COR-L47 (cell line): ENCODE measurements at places on chromosomes 7 and 10.

GRCh38 chr7:41319581-41319980 lies 383.3 kb downstream of the INHBA start:
- DNase-seq = no peak

GRCh38 chr10:3874990-3875841 lies 90.2 kb upstream of the KLF6 start:
- DNase-seq = no peak

DNA sequence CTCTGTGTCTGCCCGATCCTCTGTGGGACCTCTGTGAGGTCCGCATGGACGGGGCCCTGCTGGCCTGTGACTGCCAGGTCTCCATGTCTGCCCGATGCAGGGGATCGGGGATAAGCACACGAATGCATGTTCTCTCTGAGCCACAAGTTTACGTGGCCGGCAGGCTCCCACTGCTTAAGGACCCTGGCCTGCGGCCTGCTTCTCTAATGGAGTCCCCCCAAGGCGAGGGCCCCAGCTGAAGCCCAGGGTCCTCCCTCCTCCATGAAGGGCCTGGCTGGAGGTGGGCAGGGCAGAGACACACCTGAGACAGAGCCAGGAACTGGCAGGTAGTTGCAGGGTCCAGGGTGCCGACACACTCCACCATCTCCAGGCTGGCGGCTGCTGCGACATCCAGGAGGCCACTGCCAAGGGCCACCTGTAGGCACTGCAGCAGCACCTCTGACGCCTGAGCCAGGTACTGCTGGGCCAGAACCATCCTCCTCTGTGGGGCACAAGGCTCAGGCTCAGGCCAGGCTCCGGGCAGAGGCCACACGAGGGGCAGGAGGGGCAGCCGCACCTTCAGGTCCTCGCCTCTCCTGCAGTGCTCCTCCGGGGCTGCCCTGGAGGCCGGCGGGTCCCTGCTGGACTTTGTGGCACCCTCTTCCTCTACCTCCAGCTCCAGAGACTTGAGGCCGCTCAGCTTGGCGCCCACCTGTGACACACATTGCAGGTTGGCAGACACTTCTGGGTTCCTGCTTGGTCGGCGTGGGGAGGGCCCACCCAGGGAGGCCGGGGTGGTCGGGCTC lies 60.9 kb upstream of the NKX6-2 start:
- no peak for DNase-seq

DNA sequence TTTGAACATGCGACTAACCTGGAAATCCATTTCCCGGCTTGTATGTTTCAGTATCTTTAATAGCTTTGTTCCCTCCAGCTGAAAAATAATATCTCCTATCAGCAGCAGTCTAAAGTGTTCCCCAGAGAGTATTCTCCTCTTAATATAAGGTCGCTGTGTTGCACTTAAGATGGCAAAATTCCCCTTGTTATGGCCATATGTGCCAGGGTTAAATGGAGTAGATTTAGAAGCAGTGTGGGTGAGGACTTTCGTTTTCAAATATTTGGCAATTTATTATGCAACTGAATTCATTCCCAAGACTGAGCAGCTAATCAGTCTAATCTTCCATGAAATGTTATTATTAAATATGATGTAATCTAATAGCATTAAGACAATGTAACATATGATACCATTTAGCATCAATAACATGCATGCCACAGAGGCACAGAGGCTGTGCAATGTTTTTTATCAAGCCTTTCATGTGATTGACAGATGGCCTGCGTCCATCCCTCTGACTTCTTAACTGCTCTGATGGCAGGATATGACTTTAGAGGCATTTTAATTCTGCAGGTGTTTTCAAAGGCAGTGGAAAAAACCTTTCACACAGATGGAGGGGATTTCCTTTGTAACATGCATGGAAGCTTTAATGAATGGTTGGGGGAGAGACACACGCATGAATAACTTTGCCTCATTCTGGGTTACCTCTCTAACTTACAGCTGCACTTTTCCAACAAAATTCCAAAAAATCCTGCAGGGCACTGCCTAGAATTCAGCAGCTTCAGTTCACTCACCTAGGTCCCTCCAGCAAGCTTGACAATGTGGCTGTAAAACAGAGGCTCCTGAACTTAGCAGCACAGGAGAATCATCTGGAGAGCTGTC lies 55.1 kb upstream of the ZPBP start:
- DNase-seq = no peak

GRCh38 chr10:116115797-116116196 lies 157.2 kb downstream of the GFRA1 start:
- DNase-seq = no peak
